ENCODE measurements at places on chromosomes 2 and 18.
A peak's percentile ranks its signal among the peaks of the same experiment; 100 is the strongest.

DNA sequence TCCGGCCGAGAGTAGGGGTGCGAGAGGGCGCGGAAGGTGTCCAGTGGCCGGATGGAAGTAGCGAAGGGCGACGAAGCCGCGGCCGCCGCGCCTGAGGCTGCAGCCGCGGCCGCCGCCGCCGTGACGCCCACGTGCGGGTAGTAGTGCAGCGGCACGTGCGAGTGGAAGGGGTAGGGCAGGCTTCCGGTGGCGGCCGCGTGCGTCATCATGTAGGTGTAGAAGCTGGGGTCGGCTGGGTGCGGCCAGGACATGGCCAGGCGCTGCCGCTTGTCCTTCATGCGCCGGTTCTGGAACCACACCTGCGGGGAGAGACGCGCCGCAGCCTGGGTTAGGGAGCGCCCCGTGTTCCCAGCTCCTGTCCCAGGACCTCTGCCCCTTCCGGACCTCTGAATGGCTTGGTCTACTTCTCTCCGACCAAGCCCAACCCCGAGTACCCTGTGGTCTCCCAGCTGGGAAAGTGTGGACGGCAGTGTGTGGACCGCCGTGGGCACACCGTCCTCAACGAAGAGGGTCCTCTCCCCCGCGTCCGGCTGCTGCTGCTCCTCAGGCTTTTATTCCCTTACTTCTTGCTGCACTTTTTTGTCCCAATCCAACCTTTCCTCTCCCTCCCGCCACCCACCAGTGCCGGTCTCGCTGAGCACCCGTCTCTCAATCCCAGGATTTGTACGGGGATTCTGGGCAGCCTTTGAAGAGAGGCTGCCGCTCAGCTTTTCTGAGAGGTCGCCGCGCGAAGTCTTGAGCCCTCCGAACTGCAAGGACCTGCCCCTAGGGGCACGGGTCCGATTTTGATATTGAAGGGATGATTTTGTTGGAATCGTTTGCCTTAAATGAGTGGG is 3.0 kb downstream of the EVX2 start:
- no peak for DNase-seq

- DNase-seq, result no peak
Observed at GRCh38 chr2:186405842-186406241, 80.2 kb upstream of the ZC3H15 start.

- no peak for DNase-seq
Observed at GRCh38 chr2:22056621-22057132, 932.9 kb downstream of the TDRD15 start.

GRCh38 chr18:24656551-24657443 is 196.4 kb downstream of the HRH4 start:
- DNase-seq, result peak; percentile 8

- no peak for DNase-seq
Observed at GRCh38 chr2:238505892-238506280, 79.2 kb downstream of the ASB1 start.

- peak; percentile 20 for DNase-seq
Observed at GRCh38 chr2:212897296-212897695, 254.1 kb downstream of the IKZF2 start.

- DNase-seq, result no peak
Observed at GRCh38 chr2:111668274-111668616, 215.7 kb downstream of the ANAPC1 start.

DNA sequence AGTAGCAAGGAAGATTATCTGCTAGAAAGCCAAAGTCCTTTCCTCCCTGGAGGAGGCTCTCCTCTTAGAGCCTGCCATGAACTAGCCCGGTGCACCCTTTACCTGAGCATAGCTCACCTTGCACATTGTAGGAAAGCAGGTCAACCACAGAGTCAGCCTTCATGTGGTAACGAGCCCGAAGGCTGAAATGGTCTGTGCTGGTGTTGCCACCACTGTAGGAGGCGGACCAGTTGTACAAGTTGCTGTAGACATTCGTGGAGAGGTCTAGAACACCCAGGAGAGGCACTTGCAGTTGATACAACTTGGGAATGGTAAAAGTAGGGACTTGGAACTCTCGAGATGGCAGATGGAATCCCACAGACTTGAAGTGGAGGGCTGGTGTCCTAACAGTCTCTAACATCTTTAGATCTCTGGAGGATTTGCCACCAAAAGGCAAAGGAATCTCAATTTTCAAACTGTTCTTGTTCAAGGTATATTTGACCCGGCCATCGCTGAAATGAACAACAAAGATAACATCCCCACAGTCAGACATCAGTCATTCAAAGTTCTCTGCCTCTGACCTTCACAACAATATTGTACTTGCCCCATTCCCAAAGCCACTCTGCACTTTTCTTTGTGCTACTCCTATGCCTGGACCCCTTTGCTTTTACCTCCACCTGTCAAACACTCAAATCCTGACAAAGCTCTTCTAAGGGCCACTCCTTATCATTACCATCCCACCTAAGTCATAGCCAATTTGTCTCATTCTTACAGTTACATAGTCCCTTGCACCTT is 30.6 kb downstream of the APOB start:
- DNase-seq, result no peak

- DNase-seq, result no peak
Observed at GRCh38 chr18:46759890-46760289, 3.0 kb upstream of the ST8SIA5 start.

DNA sequence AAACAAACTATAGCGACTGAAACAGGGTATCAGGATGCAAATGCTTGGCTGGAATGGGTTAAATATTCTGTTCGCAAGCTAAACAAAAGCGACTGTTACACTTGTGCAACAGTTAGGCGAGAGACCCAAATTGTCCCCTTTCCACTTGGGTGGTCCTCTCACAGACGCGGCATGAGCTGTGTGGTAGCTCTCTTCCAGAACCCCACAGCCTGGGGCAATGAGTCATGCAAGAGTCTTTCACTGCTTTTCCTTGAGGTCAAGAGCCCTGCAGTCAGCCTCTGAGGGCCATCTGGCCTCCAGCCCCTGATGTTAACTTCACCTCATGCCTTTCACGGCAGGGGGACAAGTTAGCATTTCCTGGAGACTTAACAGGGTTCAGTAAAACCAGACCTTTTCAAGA is 25.7 kb downstream of the SULT1C4 start:
- peak; percentile 34 for DNase-seq

- no peak for DNase-seq
Observed at GRCh38 chr2:217274578-217274977, 414.7 kb upstream of the TNP1 start.

- no peak for DNase-seq
Observed at GRCh38 chr2:228771774-228772173, 499.3 kb downstream of the PID1 start.

- no peak for DNase-seq
Observed at GRCh38 chr18:5298156-5298852, 2.8 kb upstream of the ZBTB14 start.

DNA sequence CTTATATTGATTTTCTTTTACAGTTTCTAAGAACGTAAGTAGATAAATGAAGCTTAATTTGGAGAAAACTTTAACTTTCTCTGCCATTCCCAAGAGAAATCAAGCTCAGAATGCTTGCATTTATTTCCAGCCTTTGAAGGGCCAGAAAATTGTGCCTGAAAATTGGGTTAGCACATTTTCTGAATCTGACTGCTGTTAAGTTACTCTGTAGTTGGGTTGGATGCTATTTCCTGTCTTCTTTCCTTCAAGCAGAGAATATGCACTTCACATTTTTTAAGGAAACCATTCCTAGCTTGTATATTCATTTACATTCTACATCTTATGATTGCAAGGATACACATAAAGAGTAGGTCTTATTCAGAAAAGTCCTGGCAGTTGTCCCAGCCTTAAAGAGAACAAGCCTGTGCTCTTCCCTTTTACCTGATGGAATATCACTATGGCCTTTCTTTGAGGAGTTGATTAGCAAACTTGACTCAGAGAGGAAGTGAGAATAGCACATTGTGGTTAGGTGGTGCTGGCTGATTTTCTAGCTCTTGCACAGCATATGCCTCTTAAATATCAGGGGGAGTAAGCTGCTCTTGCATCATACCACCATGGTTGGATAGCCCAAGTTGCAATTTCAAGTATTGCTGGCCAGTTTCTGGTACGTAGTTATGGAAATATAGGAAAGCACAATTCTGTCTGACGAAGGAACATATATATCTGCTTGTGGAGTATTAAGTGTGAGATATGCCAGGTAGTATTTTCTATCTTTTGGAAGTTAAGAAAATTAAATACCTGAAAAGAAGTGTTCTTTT is 133.7 kb downstream of the COMMD1 start:
- peak; percentile 27 for DNase-seq

GRCh38 chr2:169237939-169238338 is 124.4 kb downstream of the LRP2 start:
- DNase-seq, result no peak

DNA sequence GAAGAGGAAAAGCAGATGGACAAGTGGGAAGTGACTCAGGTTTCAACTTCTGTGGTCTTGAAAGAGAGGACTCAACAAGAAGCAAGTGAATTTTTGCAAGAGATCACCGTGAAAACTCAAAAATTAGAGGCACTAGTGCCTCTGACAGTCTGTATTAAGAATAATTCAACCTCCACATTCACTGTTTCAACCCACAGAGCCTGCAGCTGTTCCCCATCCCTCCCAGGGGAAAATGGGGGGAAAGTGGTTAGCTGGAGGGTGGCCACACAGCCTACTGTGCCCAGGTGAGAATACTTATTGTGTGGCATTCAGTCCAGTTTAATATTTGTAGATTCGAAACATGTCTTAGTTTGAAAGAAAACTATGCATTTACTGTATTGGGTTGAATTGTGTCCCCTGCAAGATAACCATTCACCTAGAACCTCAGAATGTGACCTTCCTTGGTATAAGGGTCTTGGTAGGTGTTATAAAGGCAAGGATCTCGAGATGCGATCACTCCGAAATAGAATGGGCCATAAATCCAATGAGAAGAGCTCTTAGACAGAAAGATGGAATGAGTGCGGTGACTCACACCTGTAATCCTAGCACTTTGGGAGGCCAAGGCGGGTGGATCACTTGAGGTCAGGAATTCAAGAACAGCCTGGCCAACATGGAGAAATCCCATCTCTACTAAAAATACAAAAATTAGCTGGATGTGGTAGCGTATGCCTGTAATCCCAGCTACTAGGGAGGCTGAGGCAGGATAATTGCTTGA is 94.3 kb downstream of the IRS1 start:
- DNase-seq, result no peak

- DNase-seq, result no peak
Observed at GRCh38 chr18:69152436-69152835, 248.3 kb upstream of the DOK6 start.

- no peak for DNase-seq
Observed at GRCh38 chr2:131151398-131151797, 46.3 kb downstream of the PLEKHB2 start.

- DNase-seq, result no peak
Observed at GRCh38 chr18:12908706-12909105, 24.7 kb upstream of the PTPN2 start.

DNA sequence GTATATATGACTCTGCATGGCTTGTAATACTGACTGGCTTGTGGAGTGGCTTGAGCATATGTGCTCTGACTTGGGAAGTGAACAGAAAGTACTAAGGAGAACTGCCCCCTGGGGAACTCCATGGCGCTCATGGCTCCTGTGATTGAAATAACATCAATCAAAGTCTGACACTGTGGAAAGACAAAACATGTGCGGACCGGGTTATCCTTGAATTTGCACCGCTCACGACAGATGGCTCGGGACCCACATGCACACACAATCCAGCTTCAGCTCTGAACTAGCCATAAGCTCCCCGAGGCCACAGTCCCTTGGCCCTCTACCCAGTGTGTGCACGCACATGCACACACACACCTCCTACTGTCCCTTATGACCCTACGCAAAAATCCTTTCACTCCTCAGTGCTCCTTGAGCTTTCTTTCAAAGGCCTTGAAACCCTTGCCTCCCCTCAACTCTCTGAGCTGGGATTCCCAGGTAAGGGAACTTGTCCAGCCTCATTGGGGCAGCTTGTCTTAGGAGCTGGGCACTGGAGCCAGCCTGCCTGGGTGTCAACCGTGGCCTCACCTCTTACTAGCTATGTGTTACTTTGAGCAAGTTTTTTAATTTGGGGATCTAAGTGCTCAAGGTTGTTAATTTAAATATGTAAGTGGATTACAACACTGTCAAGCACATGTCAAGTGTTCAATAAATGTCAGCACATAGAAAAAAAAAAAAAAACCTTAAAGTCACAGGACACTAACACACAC is 43.6 kb downstream of the MRPS5 start:
- no peak for DNase-seq

GRCh38 chr2:104736026-104736425 is 117.9 kb upstream of the POU3F3 start:
- DNase-seq, result no peak

DNA sequence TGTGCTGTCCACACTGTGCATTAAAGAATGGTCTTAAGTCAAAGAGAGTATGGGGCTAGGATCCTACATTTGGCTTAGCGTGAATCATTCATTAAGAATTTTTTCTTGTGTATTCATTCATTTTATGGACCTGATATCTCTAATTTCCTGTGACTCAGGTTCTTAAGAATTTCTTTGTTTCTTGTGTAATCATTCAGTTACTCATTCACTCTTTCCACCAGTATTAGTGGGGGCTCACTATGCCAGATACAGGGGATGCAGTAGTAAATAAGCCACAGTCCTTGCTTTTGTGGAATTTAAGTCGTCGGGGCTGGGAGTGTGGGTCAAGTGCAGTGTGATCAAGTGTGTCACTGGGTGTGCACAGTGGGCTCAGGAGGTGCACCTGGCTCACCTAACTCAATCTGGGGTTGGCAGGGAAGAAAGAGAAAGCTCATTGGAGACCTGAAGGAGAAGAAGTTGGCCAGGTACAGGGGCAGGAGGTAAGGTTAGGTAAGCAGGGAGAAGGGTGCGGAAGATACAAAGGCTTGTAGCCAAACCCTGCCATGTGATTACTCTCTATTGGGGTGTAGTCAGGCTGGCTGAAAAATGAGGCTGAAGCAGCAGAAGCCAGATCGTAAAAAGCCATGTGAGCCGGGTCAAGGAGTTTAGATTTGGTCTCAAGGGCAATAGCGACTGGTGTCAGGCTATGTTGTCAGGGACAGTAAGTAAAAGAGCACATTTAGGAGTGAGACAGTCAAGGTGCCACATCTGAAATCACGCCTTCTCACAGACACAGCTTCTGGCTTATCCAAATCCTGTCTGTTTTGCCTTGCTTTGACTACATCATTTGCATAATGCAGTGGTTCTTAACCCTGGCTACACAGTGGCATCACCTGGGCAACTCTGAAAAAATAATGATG is 67.2 kb downstream of the KCTD1 start:
- DNase-seq, result peak; percentile 90

DNA sequence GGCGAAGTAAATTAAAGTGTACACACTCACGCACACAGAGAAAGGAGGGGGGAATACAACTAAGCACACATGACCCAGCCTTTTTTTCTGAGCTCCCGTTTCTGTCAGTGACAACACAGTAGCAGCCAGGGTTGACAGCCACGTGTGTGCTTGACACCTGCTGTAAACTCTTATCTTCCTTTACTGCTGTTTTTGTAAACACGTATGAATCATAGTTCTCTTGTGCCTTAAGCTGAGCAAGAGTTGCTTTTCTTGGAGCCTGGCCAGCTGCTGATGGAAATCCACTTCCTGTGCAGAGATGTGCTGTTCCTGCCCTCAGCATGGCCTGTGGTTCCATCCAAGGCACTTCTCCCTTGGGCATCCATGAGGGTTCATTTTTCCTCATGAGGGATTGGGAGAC is 561.9 kb downstream of the GALR1 start:
- no peak for DNase-seq

- DNase-seq, result no peak
Observed at GRCh38 chr2:172462849-172463381, 35.5 kb downstream of the ITGA6 start.

- DNase-seq, result no peak
Observed at GRCh38 chr2:173034143-173034542, 41.5 kb upstream of the MAP3K20 start.

Measured in fibroblast of skin of left quadriceps (primary cell).